Sciatic nerve (tissue), 2 donors: ENCODE measurements at places on chromosomes 7 and 10.
A peak's percentile ranks its signal among the peaks of the same experiment; 100 is the strongest.

DNA sequence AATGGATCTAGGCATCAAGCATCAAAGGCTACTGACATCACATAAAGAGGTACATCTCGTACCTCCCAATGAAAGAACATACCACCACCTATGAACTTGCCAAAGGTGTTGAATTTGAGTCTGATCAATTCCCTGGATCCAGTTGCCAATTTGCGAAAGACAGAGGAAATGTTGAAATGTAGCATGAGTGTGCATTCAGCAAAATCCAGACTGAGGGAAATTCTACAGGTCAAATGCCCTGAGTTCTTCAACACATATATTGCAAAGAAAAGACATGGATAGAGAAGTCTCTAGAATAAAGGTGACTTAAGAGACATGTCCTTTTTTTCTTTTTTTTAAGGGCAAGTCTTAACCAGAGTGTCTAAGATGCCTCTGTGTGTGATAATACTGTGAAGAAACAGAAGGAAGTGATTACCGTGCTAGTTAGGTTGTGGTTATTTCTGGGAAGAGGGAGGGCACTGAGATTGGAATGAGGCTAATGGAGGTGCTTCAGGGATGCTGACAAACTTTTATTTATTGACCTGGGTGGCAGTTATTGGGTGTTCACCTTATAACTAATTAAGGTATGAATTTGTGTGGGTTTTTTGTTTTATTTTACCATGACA lies 128.7 kb downstream of the SAMD9 start:
- DNase-seq, result no peak

DNA sequence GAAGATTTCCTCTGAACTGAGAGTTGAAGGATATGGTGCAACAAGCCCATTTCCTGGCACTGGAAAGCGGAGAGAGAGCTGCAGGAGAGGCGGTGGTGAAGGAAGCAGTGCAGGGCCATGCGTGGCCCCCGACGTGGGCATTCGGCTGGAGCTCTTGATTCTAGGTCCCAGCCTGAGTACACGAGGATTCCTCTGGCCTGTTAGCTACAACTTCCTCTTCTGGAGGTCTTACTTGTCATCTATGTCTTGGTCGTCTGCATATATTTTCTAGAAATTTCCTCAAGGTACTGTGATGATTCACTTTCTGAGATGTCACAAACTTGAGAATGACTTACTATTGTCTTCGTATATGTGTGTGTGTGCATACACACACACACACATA lies 59.2 kb upstream of the JAZF1 start:
- no peak for DNase-seq

DNA sequence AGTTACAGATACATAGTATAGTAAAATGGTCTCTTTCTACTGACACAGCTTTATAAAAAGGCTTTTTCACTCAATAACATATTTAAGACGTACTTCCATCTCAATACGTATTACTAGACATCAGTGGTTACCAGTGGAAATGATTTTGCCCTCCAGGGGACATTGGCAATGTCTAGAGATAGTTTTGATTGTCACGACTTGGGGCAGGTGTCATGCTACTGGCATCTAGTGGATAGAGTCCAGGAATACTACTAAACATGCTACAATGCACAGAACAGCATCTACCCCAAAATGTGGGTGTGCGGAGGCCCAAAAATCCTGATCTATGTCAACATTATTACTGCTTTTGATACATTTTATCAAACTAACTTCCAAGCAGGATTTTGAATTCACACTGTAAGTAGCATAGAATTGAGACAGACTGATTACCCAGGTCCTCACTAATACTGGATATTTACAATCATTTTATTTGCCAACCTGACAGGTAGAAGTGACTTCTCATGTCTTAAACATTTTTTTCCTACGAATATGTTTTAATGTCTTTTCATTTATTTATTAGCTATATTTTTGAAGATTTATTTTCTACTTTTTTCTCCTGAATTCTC lies 53.8 kb downstream of the HGF start:
- no peak for DNase-seq

- DNase-seq, result no peak
These were observed 34.8 kb downstream of the SVOPL start for GRCh38 chr7:138666385-138666784.

DNA sequence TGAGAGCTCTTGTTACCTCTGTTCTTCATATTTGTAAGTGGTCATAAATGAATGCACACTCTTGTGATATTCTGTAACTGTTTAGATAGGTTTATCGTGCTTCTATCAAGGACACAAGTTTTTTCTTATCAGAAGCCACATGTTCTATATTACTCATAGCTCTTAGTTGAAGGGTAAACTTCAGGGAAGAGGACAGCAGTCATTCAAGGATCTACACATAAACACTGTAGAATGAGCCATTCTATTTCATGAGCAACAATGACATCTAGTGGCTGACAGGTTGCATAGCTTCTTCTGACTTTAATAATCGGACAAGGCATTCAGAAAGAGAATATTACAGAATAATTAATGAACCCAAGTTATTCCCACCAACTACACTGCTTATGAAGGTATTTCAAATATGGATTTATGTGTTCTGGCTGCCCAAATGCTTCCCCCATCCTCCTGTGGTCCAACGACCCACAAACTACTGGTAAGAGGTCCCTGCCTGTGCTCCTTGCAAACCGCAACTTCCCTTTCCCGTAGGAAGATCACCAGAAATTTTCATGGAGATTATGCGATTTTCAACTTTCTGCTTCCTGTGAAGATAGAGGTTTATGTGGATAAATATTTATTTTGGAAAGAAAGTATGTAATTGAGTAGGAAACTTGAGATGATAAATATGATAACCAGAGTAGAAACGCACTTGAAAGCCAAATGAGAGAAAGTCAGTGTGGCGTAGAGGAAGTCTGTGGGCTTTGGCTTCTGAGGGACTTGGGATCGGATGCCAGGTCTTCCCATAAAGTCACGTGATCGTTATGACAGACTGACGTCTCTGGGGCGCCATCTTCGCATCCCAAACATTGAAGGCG lies 16.8 kb upstream of the ABCB5 start:
- peak; percentile 69 for DNase-seq

DNA sequence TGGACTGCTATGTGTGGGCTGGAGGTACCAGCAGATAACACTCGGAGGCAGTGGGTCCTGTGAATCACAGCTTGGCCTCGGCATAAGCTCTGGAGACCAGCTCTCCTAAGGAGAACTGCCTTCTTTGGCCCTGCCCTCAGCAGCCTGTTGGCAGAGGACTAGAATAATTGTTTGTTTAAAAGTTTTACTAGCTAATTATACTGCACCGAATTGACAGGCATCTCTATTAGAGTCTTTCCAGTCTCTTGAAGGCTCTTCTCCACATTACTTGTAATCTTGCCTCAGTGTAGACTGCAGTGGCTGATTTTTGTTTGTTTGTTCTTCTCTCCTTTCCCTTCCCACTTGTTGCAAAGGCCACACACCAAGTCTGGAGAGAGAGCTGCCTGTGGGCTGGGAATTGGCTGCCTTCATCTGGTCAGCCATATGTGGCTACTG lies 183.2 kb downstream of the AUTS2 start:
- no peak for DNase-seq

GRCh38 chr7:128879461-128879938 lies 16.8 kb downstream of the ATP6V1F start:
- DNase-seq, result no peak

DNA sequence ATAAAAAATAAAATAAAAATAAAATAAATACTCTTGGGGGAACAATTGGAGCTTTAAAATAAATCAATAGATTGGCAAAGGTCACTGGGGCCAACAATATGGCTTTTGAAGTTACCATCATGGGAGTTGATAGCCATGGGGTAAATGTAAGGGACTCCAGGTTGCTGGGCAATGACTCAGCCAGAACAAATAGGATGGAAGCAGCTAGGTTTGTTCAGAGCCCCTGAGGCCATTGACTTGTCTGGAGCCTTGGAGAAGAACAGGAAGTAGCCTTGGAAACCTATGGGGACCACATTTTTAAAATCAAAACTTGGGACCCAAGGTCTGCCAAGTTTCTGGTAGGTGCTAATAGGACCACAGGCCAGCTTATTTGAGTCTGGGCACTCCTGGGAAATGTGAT lies 20.2 kb upstream of the FRA10AC1 start:
- no peak for DNase-seq

DNA sequence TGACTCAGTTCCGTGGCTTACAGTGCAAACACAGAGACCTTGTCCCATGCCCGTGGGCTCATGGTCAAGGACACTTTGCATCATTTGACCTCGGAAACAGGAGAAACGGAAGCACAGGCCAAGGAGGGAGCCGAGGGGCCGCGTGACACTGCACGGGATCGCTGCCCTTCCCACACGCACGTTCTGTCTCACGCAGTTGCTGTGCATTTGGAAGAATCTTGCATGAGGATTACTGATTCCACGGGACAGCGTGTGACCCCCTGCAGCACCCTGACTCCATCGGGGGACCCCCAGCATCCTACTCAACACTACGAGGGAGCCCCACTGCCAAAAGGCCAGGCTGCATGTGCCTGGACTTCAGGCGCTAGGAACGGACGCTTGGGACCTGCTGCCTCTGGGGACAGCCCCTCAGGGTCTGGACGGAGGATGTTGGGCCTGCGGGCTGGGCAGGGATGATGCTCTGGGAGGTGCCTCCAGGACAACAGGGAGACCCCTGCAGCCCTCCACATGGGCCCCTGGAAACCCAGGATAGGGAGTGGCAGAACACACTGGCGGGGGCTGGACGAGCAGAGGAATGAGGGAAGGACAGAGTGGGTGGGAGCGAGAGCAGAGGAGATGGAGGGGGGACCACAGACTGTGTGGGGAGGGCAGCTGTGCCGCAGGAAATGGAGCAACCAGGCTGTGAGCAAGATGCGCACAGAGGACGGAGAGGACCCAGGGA lies 222.2 kb downstream of the DNAJB6 start:
- peak; percentile 30 for DNase-seq

DNA sequence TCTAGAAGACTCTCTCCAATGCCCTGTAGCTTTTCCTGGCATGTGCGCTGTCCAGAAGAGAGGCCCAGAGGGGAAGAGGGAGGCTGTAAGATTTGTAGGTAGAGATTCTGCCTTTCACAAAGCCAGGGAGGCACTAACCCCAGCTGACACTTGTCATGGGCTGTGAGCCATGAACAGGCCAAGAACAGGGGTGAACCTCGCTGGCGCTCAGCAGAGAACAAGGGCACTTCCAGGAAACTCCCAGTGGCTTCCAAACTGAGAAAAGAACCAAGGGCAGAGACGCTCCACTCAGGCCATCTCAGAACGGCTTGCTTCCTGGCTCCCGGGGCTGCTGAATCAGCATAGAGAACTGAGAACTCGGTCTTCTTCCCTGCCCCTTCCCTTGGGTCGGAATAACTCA lies 257.8 kb upstream of the ZNF32 start:
- no peak for DNase-seq

DNA sequence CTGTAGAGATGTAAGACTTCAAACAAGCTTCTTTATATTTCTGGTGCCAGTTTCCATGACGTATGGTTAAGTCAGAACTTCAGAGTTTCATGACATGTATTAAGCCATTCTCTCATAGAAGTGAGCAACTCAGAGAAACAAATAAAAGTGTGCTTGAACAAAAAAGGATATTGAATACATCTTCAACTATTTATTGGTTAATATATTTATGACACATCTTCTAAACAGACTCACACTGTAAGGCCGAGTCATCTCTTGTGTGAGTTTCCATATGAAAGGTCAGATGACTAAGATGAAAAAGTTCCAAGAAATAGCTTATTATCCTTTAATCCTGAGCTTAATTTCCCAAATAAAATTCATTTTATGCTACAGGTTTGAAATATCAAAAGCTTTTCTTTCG lies 105.5 kb upstream of the CSTF2T start:
- no peak for DNase-seq

- no peak for DNase-seq
These were observed 10.7 kb upstream of the CAPZA2 start for GRCh38 chr7:116851671-116852070.

DNA sequence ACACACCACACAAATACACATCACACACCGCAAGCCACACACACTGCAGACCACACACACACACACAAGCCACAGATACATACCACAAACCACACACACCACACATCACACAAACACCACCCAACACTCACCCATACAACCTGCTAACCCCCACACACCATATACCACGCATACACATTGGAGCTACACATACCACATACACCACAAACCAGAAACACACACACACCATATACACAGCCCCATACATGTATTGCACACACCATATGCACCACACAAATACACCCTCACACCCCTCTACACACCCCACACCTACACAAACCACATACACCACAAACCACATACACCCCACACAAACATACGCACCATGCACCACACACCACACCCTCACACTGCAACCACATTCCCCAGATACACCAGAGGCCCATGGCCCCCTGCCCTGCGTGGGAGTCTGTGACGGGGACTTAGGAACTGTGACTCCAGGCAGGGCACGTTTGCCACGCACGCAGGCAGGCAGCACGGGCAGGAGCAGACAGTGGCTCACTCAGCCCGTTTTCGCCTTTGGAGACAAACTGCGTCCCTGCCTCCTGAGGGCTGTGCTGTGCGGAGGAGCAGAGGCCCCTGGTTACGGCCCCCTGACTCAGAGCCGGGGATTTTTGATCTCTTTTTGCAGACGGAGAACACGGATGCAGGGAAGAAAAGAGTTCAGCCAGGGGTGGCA lies 52.6 kb downstream of the TMEM209 start:
- DNase-seq, result no peak

DNA sequence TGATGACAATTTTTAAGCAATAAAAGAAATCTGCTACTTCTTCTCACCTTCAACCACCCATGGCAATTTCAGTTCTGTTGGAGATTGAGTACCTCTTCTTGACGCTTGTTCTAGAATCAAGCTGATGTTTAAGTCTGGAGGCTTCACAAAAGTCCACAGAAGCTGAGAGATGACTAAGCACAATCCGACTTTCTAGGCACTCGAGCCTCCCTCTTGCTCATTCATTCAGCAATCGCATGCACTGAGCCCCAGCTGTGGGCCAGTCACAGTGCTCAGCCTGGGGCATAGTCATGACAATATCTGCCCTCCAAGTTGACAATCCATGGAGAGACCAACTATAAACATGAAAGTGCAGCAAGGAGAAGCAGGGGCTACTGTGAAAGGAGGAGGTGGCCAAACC lies 103.2 kb downstream of the IPMK start:
- DNase-seq, result no peak
